ENCODE measurements at places on chromosomes 6 and 20. TPM values are rescaled to one million over a fixed set of nuclear protein-coding genes. Genes with fewer than 3 reads are reported as not detected.

Gene EYA2
- 2.2 TPM for total RNA-seq

Gene GINM1
- total RNA-seq, result 80.8 TPM

Gene NMBR
- total RNA-seq, result 0.32 TPM

Gene SSTR4
- not detected for total RNA-seq

Gene KCNK16
- not detected for total RNA-seq

Gene ITPR3
- 8.2 TPM for total RNA-seq
